ENCODE measurements at places on chromosomes 16 and 17. TPM values are rescaled to one million over a fixed set of nuclear protein-coding genes. Genes with fewer than 3 reads are reported as not detected.
A peak's percentile ranks its signal among the peaks of the same experiment; 100 is the strongest.

DNA sequence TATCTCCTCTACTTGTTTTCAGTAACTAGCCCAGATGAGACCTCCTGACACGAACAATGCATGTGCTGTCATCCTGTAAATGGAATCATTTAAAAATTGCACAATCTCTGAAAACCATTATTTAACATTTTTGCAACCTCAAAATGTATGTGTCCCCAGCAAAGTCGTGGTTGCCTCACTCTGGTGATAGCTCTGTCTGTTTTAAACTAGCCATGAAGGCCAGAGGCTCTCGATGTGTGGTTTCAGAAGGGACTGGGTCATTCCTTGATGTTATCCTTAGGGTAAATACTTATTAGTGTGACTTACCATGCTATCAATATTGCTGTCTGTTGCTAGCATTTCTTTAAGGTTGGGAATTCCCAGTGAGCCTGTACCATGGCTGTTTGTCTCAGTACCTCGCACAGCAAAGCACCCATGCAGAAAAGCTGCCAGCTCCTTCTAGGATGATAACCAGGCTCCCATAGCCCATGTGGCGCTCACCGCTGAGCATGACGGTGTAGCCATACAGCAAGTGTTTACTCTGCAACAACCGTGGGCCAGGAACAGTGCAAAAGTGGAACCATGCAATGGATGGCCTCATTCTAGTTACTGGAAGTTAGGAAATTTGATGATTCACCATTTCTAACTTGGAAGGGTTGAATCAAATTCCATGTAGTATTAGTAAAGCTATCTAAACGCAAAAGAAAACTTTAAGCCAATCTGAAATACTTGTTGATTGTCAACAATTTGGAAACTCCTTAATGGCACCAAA lies 2.9 kb upstream of the PGS1 start:
- DNase-seq: peak; percentile 96

- no peak for DNase-seq
Measured at GRCh38 chr17:77546772-77547241, 406.0 kb downstream of the SEC14L1 start.

The BICDL2 gene
- total RNA-seq: 56.1 TPM

The SLC5A10 gene
- total RNA-seq: 0.13 TPM

The PSMC3IP gene
- 1.3 TPM for total RNA-seq

All from bronchial epithelial cell (primary cell).